ENCODE measurements at places on chromosomes 5 and 9.

DNA sequence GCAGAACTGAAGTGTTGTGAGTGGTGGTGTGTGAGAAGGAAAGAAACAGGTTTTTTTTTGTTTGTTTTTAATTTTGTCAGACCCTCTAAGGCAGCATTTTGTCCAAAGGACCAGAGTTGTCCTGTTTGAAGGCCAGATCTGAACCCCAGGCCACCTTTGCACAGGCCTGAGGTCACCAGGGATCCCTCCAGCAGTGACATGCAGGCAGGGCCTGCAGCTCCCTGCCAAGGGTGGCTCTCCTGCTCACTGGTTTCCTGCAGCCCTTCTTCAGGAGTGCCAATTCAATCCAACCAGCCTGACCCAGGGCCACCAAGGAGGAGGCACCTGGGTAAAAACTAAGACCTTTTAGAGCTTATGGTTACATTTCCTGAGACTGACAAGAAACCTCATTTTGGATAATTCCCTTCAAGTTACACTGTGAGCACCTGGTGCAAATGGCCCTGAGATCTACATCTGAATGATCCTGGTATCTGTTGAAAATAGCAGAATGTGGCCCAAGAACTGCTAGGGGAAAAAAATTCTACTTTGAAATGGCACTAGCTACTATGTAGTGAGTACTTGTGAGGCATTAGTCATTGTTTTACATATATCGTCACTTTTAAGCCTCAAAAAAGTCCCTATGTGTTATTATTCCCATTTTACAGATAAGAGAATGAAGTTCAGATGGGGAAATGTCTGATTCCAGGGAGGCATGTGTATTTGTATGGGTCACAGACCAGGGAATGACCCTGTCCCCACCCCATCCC lies 33.5 kb upstream of the SMU1 start:
- no peak overlapping the region for H3K4me3 ChIP-seq
- H3K4me1 ChIP-seq: peaks cover 21% of the 10 kb centered on the region
- peaks cover 27% of the 10 kb centered on the region for H3K36me3 ChIP-seq
- DNase-seq: no peak

GRCh38 chr9:30591461-30591860 lies 1793.0 kb upstream of the ACO1 start:
- H3K4me1 ChIP-seq: no peaks in the 10 kb centered on the region
- no peak overlapping the region for H3K27ac ChIP-seq
- no peaks in the 10 kb centered on the region for H3K27me3 ChIP-seq
- no peaks in the 10 kb centered on the region for H3K36me3 ChIP-seq
- H3K4me3 ChIP-seq: no peak overlapping the region
- DNase-seq: no peak

DNA sequence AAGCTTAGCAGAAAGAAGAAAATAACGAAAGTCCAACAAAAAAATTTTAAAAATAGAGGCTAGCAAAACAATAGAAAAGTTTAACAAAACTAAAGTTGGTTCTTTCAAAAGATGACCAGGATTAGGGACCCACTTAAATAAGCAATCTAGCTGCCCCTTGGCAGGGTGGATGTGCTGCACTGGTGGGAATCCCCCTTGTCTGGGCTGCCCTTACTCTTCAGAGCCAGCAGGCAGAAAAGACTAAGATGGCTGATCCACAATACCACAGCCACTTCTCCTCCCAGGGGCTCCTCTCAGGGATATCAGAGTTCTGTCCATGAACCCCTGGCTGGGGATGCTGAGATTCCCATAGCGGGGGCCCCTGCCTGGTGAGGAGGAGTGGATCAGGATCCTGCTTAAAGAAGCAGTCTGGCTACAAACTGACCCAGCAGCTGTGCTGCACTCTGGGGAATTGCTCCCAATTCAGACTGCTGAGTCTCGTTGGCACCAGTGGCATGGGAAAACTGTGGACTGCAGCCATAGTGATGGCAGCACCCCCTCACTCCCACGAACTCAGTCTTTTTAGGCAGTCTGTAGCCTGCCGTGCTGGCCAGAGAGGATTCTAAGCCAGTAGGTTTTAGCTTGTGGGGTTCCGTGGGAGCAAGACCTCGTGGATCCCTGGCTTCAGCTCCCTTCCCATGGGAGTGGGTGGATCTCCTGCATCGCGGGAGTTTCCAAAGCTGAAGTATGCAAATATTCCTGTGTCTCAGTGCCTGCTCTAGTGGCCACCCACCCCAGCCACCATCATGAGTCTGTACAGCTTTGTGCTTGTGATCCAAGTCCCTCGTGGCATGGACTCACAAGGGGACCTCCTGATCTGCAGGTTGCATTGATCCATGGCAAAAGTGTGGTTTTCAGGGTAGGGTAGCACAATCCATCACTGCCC lies 2.9 kb upstream of the INSL6 start:
- no peak overlapping the region for H3K27ac ChIP-seq
- DNase-seq: no peak
- no peak overlapping the region for H3K4me3 ChIP-seq
- H3K36me3 ChIP-seq: no peaks in the 10 kb centered on the region
- no peaks in the 10 kb centered on the region for H3K27me3 ChIP-seq
- H3K4me1 ChIP-seq: no peaks in the 10 kb centered on the region

GRCh38 chr9:83469722-83470121 lies 68.5 kb downstream of the FRMD3 start:
- H3K27me3 ChIP-seq: no peaks in the 10 kb centered on the region
- no peak for DNase-seq
- H3K36me3 ChIP-seq: no peaks in the 10 kb centered on the region
- H3K27ac ChIP-seq: no peak overlapping the region

GRCh38 chr5:51475628-51476027 lies 92.4 kb downstream of the ISL1 start:
- no peak overlapping the region for H3K27ac ChIP-seq
- no peaks in the 10 kb centered on the region for H3K36me3 ChIP-seq
- no peaks in the 10 kb centered on the region for H3K27me3 ChIP-seq

GRCh38 chr9:100449420-100449819 lies 22.5 kb downstream of the MSANTD3 start:
- no peaks in the 10 kb centered on the region for H3K27me3 ChIP-seq
- H3K4me3 ChIP-seq: no peak overlapping the region
- H3K4me1 ChIP-seq: no peaks in the 10 kb centered on the region
- no peak for DNase-seq
- peaks cover 11% of the 10 kb centered on the region for H3K36me3 ChIP-seq

GRCh38 chr5:80275347-80275746 lies 19.5 kb upstream of the SERINC5 start:
- H3K27ac ChIP-seq: no peak overlapping the region
- H3K27me3 ChIP-seq: no peaks in the 10 kb centered on the region
- no peaks in the 10 kb centered on the region for H3K36me3 ChIP-seq
- no peak for DNase-seq
- H3K4me1 ChIP-seq: no peaks in the 10 kb centered on the region

DNA sequence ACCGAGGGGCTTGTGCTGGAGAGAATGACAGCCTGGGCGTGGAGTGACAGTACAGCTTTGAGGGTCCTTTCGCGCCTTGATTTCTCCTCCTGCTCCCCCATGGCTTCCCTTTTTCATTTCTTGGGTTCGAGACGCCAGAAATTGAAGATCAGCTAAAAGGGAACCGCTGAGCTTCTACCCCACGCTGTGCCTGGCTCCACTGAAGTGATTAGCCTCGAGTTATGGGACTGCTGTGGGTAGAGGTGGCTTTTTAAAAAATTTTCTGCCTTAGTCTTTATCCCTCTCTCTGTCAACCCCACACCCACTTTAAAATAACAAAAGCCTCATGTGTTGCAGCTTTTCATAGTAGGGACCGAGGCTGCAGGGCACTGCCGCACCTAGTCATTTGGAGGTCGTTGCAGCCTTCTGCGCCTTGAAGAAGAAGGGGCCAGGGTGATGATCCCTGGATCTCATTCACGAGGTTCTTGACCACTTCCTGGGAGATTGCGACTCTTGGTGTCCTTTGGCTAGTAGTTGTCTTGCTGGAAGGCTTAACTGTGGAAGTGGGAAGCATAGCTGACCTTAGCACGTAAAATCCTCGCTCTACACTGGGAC lies 603 bp downstream of the PPIP5K2 start:
- no peak for DNase-seq
- peak overlapping the region; percentile 86 for H3K4me3 ChIP-seq
- no peaks in the 10 kb centered on the region for H3K36me3 ChIP-seq
- peak overlapping the region; percentile 91 for H3K27ac ChIP-seq
- H3K27me3 ChIP-seq: no peaks in the 10 kb centered on the region
- H3K4me1 ChIP-seq: peaks cover 38% of the 10 kb centered on the region

GRCh38 chr9:115548609-115549260 lies 430.8 kb upstream of the TNC start:
- H3K4me3 ChIP-seq: no peak overlapping the region
- no peaks in the 10 kb centered on the region for H3K36me3 ChIP-seq
- H3K4me1 ChIP-seq: no peaks in the 10 kb centered on the region
- H3K27ac ChIP-seq: no peak overlapping the region

All from esophagus muscularis mucosa (tissue), 4 donors.